ENCODE measurements at places on chromosomes 1 and 21. TPM values are rescaled to one million over a fixed set of nuclear protein-coding genes. Genes with fewer than 3 reads are reported as not detected.

DNA sequence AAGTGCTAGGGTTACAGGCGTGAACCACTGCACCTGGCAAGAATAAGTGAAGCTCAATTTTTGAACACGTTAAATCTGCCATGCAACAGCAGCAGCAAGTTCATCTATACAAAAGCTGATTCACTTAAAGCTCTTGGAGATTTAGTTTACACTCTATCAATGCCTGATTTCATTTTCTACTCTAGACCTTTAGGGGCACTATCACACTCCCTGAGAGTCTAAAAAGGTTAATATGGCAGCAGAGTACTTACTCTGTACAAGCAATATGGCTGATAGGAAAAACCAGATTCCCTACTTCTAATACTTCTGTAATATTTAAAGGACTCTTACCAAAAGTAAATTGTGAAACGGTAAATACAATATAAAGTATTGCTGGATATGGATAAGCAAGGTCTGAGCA is 4.8 kb downstream of the RBM34 start:
- DNase-seq = no peak

DNA sequence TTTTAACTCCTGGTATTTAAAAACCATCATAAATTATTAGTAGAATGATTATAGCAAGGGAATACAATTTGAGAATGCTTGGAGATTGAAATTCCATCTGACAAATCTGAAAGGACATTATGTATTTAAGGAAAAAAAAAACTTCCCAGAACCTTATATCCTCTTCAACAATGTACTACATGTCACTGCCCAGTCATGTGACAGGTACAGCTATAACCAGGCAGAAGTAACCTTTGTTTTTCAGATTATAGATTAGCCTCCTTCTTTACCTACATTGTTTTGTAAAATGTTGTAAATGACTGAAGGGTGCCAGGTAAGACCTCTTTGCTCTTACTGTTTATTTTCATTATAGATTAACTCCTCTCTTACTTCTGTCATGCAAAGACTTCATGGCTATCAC is 96.9 kb downstream of the KCNJ6 start:
- DNase-seq = no peak

- DNase-seq = no peak
These were observed 14.0 kb downstream of the C1orf52 start for GRCh38 chr1:85245456-85245855.

GRCh38 chr1:110872745-110873720 is at the start of gene CD53:
Gene CD53 (plus strand): TSS chr1:110873148. CDS start chr1:110891409, 18,261 bp downstream.
- no peak for DNase-seq

- DNase-seq = no peak
These were observed 13.2 kb downstream of the ODF2L start for GRCh38 chr1:86382878-86383277.

DNA sequence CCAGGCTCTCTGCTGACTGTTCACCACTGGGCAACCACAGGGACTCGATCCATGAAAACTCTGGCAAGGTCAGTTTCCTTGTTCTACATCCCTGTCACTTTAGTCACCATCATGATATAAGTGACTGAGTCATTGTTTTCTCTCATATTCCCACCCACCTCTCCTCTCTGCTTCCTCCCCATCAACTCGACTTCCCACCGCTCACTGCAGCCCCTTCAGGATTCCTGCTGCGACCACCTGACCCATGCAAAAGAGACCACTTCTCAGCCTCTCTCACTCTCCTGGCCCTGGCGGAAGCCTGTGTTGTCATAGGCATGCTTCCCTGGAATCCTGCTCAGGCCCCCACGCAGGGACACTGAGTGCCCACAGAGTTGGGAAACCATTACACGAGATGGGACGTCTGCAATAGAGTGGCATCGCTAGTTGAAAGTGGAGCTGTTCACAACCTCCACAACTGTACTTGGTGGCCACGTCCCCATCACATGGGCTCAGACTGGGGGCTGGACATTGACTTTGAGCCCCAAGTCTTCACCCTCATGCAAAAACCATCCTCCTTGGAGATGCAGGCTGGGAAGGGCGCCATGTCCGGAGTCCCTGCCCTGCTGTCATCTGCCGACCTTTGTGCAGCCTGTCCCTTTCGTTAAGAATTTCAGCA is 1.8 kb upstream of the TFF2 start:
- DNase-seq = no peak

BGLAP gene
- 2.7 TPM for total RNA-seq

GRCh38 chr1:231702331-231702730 is 75.7 kb downstream of the DISC1 start:
- DNase-seq = no peak

KRTAP11-1 gene
- not detected for total RNA-seq
